ENCODE measurements at places on chromosomes 4 and X.

GRCh38 chr4:58644549-58644948 is 1534.4 kb upstream of the IGFBP7 start:
- no peak for DNase-seq

GRCh38 chrX:45806410-45807121 is 605.9 kb upstream of the DIPK2B start:
- DNase-seq: no peak

- DNase-seq: no peak
Measured at GRCh38 chrX:123222920-123223319, 38.8 kb downstream of the GRIA3 start.

- no peak for DNase-seq
Measured at GRCh38 chrX:152588206-152588605, 49.5 kb upstream of the GABRQ start.

GRCh38 chrX:30900227-30900626 is 11.2 kb upstream of the TAB3 start:
- DNase-seq: no peak

DNA sequence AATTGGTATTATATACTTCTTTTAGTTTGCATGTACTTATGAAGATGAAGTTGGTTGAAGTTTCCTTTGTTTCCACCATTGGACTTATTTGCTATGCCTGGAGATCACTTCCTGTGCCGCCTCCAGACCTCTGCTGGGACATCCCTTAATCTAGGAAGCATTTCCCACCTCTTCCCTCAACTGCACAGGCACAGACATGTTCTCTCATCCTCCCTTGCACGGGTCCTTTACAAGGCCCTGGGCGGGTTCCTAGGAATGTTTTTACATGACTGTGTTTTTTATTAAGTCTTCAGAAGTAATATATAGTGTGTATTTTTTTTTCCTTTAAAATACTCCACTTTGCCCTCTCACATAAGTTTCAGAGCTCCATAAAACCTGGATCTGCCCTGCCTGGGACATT is 51.0 kb downstream of the TMEM131L start:
- DNase-seq: no peak

- DNase-seq: no peak
Measured at GRCh38 chr4:102104278-102104677, 241.0 kb downstream of the SLC39A8 start.

DNA sequence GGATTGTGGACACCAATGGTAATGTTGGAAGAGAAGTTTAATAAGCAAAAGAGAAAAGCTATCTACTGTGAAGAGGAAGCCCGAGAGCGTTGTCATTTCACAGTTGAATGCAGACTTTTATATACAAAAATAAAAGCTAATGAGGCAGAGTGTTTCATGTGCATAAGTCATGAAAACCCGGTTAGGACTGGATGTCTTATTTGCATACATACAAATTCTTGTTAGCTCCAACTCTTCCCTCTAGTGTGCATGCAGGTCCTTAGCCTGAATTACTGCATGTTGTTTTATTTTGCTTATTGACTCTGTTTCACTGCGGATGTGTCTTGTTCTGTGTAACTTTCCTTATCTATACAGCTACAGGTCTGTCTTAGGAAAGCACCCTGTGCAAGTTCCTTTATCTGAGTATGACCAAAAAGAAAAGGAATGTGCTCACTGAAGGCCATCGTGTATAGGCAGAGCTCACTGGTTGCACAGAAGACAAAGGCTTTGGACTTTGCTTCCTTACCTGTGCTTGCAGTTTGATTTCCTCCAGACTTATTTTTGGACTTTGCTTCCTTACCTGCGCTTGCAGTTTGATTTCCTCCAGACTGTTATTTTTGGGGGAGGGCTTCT is 25.1 kb upstream of the UGT2B11 start:
- DNase-seq: no peak

- DNase-seq: no peak
Measured at GRCh38 chrX:13005661-13006473, 31.0 kb downstream of the TMSB4X start.

DNA sequence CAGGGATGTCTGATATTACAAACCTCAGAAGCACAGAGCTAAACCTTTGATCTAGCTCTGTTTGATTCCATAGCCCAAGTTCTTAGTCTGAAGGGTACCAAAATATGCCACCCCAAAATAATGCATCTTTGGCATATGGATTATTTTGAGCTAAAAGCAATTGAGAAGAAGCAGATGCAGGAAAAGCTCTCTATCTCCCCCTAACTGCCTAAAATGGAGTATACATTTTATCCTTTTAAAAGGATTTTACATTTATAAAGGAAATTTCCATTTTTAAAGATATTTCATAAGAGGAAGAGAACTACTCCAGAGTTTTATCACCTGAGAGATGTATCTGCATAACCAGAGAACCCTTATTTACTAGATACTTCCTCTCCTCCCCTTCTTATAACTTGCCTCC is 158.7 kb downstream of the ZNF674 start:
- DNase-seq: no peak

- DNase-seq: no peak
Measured at GRCh38 chr4:4480205-4480604, 61.6 kb downstream of the STX18 start.

GRCh38 chrX:18160369-18160768 is 60.3 kb downstream of the BEND2 start:
- DNase-seq: no peak

DNA sequence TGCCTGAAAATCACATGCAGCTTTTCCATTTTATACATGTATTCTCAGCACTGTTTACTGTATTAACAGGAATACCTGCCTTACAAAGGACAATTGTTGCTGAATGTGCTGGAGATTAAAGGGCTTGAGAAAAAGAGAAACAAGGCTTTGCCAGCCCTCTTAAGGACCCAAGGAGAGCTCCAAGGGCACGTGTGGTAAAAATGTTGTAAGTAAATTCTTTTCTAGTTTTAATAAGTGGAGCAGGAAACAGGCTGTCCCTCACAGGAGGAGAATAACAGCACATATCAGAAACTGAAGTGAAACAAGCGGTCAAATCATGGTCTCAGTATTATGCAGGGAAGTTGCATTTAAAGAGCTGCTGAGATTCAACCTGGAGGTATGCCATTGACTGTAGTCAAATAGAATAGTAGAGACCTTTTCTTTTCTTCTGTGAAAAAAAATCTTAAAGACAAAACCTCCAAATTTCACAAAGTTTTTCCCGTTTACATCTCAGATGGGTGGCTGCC is 18.5 kb downstream of the IGFBP7 start:
- DNase-seq: no peak

- DNase-seq: no peak
Measured at GRCh38 chrX:118521435-118521834, 25.8 kb downstream of the DOCK11 start.

GRCh38 chr4:26729027-26729426 is 131.6 kb upstream of the STIM2 start:
- no peak for DNase-seq

- DNase-seq: no peak
Measured at GRCh38 chr4:147014946-147015345, 69.3 kb upstream of the TTC29 start.

- DNase-seq: no peak
Measured at GRCh38 chrX:15834827-15835595, 19.6 kb downstream of the AP1S2 start.

DNA sequence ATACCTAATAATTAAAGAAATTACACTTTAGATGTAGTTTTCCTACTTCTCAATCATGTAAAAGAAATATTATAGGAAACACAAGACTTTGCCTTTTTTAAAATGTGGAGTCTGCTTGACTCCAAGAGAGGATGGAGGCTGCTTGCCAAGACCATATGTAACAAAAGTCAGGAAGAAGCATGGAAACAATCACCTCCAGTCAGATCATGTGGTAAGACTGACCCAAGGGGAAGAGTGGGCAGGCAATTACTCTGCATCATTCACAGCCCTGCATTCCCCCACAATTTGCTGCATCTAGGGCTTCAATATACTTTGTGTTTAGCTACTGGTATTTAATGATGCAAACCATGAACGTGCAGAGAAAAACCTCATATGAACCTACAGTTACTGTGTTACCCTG is 78.0 kb upstream of the RXFP1 start:
- DNase-seq: no peak

GRCh38 chrX:78931814-78932213 is 13.4 kb upstream of the P2RY10 start:
- no peak for DNase-seq

- no peak for DNase-seq
Measured at GRCh38 chr4:53902786-53903185, 161.6 kb downstream of the CHIC2 start.

DNA sequence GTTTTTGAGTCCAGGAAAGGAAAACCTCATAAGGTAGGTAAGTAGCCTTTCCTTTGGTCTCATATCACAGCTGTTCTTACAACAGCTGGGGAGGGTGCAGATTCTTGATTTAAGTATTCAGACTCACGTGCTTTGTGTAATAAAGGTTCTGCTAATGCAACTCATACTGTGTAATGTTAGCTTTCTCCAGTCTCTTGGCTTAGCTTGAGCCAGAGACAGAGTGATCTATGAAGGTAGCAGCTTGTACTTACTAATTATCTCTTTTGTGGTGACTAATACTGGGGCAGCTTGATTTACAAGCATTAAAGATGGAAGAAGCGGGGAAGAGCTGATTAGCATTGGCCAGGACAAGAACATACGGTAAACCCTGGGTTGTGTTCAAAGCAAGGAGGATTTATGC is 80.3 kb downstream of the LNX1 start:
- no peak for DNase-seq

GRCh38 chr4:47617607-47618006 is 132.5 kb downstream of the ATP10D start:
- DNase-seq: no peak

- no peak for DNase-seq
Measured at GRCh38 chrX:9191392-9191791, 157.5 kb upstream of the FAM9B start.

DNA sequence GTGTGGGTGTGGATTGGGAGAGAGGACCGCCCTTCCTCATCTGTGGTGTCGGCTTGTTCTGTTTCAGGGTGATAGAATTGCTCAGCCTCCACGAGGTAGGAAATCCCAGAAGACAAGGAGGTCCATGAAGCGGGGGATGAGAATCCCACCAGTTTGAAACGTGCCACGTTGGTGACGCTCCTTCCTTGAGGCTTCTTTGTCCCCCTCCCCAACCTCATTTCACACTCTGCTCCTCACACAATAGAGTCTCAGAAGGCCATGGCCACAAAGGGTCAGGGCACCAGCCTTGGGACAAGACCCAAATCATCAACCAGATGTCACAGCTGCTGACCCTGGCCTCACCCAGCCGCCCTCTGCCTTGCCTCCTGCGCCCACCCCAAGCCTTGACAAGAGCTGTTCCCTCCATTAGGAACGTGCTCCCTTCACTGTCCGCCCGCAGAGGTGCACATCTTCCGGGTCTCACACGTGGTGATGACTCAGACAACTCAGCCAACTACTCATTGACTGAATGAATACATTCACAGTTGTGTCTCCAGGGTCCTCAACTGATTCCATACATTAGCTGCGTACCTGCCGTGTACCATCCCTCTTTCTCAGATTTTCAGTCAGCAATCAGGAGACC is 18.3 kb downstream of the BLOC1S4 start:
- no peak for DNase-seq

GRCh38 chrX:57647020-57647419 is 33.0 kb downstream of the NLRP2B start:
- no peak for DNase-seq

- DNase-seq: no peak
Measured at GRCh38 chrX:69321006-69321655, 155.9 kb upstream of the PJA1 start.

GRCh38 chr4:78057135-78057599 is at the start of gene FRAS1:
Gene FRAS1 (plus strand): TSS chr4:78057323. CDS start chr4:78058010, 687 bp downstream.
- no peak for DNase-seq
